T-helper 2 cell treated with Interferon-gamma antibody and Interleukin-4, amounts not matched to agents 100 ng/mL and 5 ng/mL, for 36 hours (primary cell): ENCODE measurements at places on chromosomes 6 and 20. TPM values are rescaled to one million over a fixed set of nuclear protein-coding genes. Genes with fewer than 3 reads are reported as not detected.

EEF1A2 gene
- 0.45 and 0.55 TPM in 2 replicates for total RNA-seq

LRRC1 gene
- total RNA-seq: 3.9 and 4.5 TPM in 2 replicates

BPIFB2 gene
- not detected in 2 replicates for total RNA-seq

TBC1D7 gene
- 22.1 and 22.3 TPM in 2 replicates for total RNA-seq

FAM83D gene
- total RNA-seq: 17.3 and 17.6 TPM in 2 replicates

SNRPB gene
- total RNA-seq: 372 and 377 TPM in 2 replicates

CST2 gene
- total RNA-seq: not detected in 2 replicates

ARMC12 gene
- 0.86 and 0.91 TPM in 2 replicates for total RNA-seq

MACROD2 gene
- not detected in 2 replicates for total RNA-seq

PPP1R3G gene
- 0.02 TPM in 1 of 2 replicates, not detected in the other for total RNA-seq

SCGN gene
- total RNA-seq: not detected in 2 replicates

PGBD1 gene
- total RNA-seq: 2.4 and 2.8 TPM in 2 replicates

PTCHD4 gene
- not detected in 2 replicates for total RNA-seq

CASP8AP2 gene
- 38.8 and 40.9 TPM in 2 replicates for total RNA-seq

C6orf52 gene
- total RNA-seq: 0.43 and 0.93 TPM in 2 replicates

PTPRK gene
- total RNA-seq: 1.9 and 2.1 TPM in 2 replicates

PRICKLE4 gene
- total RNA-seq: not detected in 2 replicates

POU3F2 gene
- total RNA-seq: not detected in 2 replicates

NTSR1 gene
- 0.23 and 0.34 TPM in 2 replicates for total RNA-seq
